ENCODE measurements at places on chromosomes 6 and 20.
A peak's percentile ranks its signal among the peaks of the same experiment; 100 is the strongest.

DNA sequence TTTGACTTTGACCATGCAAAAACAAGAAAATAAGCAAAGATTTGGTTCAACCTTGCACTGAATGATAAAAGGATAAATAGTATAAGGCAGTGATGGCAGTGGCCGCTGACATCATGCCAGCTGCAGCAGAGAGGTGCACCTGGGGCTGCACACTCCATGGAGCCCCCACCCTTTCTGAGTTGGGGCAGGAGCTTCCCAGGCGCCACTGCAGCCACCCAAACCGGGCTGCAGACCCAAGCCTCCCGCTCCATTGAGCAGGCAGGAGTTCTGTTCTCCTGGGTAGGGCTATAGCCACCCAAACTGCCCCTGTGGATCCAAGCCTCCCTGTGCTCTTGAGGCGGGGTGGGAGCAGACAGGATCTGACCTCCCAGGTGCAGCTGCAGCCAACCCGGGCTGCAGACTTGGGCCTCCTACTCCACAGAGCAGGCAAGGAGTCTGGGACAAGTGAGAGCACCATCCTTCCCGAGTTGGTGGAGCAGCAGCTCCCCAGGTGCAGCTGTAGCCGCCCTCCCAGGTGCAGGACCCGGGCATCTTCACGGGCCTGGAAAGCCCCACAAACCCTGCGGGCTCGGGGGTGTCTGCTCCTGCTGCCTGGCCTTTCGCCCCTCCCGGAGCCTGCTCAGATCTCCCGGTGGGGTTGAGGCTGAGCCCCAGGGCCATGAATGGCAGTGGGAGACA, 537.9 kb downstream of the TENT5A start:
- DNase-seq = no peak

DNA sequence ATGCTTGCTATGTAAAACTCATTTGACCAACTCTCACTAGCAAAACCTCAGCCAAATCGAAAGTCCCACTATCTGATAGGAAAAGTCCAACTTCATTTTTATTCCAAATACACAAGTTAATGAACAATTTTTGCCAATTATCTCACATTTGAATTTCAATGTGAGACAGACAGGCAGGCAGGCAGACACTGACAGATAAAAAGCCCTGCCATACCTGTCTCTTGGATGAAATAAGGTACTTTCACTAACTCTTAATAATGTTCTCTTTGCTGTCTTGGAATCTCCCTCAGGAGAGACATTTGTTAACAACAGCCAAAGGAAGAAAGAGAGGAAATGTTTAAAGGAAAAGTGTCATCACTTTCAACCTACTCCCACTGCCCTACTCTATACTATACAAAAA, 82.0 kb downstream of the RNGTT start:
- DNase-seq = no peak

DNA sequence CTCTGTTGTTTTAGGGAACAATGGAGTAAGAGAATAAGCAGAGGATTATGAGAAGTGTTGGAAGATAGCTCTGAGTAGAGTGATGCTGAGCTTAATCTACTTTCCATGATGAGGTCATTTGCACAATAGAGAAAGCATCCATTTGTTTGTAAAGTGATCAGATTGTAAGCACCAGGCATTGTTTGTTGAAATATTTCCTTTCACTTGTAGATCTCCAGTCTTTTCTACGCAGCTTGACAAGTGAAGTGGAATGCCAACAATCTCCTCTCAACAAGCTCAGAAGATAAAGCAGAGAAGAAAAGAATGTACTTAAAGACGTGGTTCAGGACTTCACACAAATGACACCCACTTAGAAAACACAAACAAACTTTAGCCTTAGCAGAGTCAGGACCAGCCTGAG, 80.1 kb upstream of the MARCKS start:
- DNase-seq = no peak

DNA sequence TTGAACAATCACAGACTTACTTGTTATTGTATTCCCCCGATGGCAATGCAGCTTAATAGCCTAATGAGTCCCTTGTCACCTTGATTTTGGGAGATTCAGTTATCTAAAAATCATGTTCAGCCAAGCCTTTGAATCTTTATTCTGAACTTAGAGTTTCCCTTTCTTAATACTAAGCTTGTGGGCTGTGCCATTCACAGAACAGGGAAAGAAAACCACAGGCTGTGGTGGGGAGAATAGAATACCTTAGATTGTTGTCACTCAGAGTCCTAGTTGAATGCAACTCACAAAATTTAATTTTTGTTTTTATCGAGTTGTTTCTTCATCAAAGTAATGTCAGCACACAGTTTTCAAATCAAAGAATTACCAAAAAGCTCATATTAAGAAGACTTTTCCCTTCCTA, 37.4 kb downstream of the RFPL4B start:
- no peak for DNase-seq

DNA sequence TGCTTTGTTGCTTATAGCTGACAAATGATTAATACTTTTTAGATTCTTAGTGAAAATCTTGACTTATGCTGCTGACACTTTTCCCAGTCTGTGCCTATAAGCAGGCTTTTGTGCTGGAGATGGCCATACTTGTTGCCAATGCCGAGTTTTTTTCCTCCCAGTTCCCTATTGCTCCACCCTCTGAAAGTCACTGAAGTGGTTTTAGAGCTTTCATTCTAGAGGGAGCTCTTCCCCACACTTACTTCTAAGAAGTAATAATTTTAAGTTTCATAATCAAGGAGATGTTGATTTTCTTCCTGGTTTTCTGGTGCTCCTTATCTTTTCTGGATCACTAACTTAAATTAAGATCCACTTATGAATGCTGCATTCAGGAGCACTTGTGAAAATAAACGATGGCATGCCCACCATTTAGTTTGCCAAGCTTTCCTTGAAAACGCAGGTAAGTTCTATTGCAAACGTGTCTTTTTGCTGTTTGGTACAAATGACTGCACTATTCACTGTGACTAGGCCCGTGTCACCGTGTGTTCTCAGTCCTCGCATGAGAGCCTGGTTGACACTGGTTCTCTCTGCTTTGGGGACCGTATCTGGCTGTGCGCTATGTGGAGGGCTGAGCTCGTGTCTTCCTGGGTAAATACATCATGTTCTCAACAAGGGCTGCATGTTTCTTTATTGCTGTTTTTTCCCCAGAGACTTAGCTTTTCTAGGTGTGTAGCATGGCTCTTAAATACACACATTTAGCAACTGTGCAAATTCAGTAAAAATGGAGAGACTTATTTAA, 50.2 kb downstream of the GFRA4 start:
- no peak for DNase-seq

GRCh38 chr20:57659517-57660180, 39.4 kb upstream of the ZBP1 start:
- no peak for DNase-seq

- no peak for DNase-seq
These were observed 61.9 kb upstream of the ELOVL5 start for GRCh38 chr6:53410508-53411258.

DNA sequence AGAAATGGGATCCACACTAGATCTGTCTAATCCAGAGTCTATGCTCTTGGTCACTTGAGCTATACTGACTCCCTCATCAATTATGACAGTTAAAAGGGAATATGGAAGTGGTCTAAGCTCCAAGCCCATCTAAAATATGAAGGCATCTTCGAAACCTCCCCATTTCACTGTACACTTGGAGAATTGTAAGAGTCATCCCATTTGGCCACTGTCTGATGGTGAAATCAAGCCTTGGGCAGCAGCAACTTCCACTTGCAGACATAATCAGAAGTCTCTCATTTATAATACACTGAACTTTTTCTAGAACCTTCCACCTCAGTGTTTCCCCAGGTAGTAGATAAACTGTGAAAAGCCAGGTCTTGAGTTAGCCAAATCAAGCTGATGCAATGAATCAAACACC, 26.3 kb upstream of the UBR2 start:
- no peak for DNase-seq

GRCh38 chr6:51678905-51679620, 408.4 kb downstream of the PKHD1 start:
- DNase-seq = peak; percentile 3

DNA sequence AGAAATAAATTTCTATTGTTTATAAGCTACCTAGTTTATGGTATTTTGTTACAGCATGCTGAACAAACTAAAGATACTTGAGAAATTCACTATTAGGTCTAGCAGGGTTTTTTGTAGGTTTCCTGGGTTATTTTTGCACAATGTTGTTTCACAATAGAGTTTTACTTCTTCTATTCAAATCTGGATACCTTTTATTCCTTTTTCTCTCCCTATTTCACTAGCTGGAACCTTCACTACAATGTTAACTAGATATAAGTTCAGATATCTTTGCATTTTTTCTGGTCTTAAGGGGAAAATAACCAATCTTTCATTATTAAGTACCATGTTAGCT, 237.7 kb upstream of the CITED2 start:
- DNase-seq = no peak

DNA sequence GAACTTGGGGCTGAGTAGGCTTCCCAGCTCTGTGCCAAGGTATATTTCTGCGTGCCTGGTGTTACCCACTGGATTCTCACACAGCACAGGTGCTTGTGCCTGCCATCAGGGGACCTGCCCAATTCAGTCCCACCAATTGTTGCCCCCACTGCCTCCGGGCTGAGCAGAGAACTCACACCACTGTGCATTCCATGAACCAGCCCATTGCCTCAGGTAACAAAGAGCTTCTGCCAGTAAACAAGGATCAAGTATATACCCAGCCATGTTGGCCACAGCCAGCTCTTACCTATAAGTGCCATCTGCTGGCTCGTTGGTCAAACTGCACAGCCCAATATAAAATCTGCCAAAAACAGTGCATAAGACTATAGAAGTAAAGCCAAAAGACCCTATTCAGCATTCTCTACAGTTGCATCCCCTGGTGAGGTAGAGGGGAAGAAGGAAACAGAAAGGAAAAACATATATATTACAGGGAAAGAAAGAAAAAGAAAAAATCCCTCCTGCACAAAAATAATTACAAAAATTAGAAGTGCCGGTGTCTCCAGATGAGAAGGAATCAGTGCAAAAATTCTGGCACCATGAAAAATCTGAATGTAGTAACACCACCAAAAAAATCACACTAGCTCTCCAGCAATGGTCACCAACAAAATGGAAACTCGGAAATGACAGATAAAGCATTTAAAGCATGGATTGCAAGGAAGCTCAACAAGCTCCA, 241.4 kb downstream of the IBTK start:
- no peak for DNase-seq

- DNase-seq = peak; percentile 94
These were observed 125.8 kb downstream of the LY86 start for GRCh38 chr6:6714118-6714897.

DNA sequence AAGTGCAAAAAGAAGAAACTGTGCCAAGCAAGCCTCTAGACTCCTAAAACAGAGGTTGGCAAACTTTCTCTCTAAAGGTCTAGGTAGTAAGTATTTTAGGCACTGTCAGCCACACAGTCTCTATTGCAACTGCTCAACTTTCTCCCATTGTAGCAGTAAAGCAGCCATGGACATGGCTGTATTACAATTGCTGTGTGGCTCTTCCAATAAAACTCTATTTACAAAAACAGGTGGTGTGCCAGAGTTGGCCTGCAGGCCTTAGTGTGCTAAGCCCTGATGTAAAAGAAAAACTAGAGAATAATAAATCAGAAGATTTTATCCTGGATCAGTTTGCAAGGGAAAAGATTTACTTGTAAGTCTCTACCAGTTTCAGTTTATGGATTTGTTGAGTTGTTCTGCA, 74.0 kb downstream of the CRYBG1 start:
- DNase-seq = no peak

DNA sequence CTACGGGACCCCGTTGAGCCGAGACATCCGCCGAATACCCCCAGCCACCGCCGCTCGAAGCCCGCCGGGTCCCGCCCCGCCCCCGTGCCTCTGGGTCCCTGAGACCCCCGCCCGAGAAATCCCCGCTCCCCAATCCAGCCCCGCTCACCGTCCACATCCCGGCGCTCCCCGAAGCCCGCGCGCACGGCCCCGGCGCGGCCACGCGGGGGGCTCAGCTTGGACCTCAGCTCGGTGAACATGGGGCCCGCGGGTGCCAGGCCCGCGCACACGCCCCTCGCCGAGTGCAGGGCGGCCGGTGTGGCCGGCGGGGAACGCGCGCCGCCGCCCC, 249 bp downstream of the SAMD10 start:
- DNase-seq = no peak
